ENCODE measurements at places on chromosomes 2 and 18. TPM values are rescaled to one million over a fixed set of nuclear protein-coding genes. Genes with fewer than 3 reads are reported as not detected.

- DNase-seq, result no peak
These were observed 166.3 kb upstream of the FN1 start for GRCh38 chr2:215601990-215602721.

The COL6A3 gene
- 3.4 TPM for total RNA-seq

- DNase-seq, result no peak
These were observed 4.5 kb upstream of the C2orf74 start for GRCh38 chr2:61157371-61158003.

- DNase-seq, result peak; percentile 40
These were observed 459 bp upstream of the EFR3B start for GRCh38 chr2:25041307-25041927.

The CD8B2 gene
- total RNA-seq, result not detected

The MATN3 gene
- total RNA-seq, result not detected

- DNase-seq, result no peak
These were observed 46.9 kb downstream of the SLC66A2 start for GRCh38 chr18:79904357-79905147.

DNA sequence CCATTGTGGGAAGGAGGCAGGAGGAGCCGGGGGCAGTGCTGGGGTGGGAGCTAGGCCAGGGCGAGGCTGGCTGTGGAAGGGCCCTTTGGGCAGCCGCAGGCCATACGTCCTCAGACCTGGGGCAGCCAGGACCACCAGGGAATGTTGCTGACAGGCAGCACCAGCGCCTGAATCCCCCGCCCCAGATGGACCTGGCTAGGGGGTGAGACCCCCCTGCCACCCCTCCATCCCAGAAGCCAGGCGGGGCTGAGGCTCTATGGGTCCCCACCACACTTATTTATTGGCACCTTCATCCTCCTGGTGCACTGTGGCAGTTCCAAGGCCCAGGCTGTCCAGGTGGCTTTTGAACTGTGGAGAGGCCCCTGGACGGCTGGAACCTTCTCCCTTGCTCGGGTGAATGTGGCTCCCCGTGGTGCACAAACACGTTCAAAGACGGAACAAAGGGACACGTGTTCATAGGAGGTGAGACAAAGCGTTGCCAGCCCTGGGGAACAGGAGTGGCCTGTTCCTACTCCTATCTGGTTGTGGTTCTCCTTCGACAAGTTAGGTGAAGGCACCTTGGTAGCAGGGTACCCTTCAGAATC lies 35.1 kb downstream of the RAMP1 start:
- no peak for DNase-seq

- DNase-seq, result no peak
These were observed 316.1 kb upstream of the MMADHC start for GRCh38 chr2:149903626-149904025.

DNA sequence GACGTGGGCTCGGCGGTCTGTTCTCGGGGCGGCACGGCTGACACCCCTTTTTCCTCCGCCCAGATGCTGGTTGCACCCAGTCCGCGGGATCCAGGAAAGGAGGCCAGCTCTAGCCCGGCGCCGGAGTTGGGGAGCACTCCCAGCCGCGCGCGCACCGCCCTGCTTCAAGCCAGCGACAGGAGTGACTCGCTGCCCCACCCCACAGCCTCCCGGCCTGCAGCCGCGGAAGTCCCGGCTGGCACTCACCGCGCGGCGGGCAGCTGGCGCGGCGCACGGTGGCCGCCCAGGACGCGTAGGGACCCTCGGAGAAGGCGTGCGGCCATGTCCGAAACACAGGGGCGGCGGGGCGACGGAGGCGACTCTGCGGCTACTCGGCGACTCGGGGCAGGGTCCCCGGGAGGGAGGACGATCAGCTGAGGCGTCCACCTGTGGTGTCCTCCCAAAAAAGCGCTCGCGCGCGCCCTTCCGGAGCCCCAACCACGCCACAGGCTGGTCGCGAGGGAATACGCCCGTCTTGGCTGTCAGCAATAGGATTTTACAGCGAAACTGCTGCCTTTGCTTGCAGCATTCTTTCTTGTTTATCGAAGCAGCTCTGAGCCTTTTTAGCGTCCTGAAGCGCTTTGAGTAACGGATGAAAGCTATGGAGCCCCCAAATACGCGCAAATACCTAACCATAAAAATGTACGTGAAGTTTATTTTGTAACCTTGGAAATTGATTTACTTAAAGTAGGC lies at the start of gene ACADL:
ACADL (minus strand) TSS at position 507 of the 732 bp plus-strand sequence; CDS start at position 323, 184 bp downstream.
- peak; percentile 10 for DNase-seq
